Left lobe of liver (tissue), 2 donors: ENCODE measurements at places on chromosomes 11 and 22.

DNA sequence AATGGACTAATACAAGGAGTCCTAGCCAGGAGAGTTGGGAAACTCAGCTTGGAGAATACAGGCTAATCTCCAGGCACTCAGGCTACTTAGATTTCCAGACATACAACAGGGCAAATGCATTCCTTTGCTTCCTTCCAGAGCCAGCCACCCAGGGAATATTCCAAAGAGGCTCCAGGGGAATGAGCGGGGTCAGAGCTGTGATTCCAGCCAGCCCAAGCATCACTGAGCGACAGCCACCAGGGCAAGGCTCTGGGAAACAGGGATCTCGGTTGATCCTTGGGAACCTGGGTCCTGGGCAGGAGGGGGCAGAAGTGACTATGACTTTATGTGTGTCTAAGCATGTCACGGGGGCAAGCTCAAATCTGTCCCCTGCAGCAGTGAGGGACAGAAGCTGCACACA is 112.3 kb upstream of the LMO1 start:
- DNase-seq, result no peak

DNA sequence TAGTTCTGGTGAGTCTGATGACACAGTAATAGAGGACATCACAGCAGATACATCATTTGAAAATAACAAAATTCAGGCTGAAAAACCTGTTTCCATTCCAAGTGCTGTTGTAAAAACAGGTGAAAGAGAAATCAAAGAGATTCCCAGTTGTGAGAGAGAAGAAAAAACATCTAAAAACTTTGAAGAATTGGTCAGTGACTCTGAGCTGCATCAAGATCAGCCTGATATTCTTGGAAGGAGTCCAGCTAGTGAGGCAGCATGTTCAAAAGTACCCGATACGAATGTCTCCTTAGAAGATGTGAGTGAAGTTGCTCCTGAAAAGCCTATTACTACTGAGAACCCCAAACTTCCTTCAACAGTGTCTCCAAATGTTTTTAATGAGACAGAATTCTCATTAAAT is 38.7 kb downstream of the RTN3 start:
- no peak for DNase-seq

DNA sequence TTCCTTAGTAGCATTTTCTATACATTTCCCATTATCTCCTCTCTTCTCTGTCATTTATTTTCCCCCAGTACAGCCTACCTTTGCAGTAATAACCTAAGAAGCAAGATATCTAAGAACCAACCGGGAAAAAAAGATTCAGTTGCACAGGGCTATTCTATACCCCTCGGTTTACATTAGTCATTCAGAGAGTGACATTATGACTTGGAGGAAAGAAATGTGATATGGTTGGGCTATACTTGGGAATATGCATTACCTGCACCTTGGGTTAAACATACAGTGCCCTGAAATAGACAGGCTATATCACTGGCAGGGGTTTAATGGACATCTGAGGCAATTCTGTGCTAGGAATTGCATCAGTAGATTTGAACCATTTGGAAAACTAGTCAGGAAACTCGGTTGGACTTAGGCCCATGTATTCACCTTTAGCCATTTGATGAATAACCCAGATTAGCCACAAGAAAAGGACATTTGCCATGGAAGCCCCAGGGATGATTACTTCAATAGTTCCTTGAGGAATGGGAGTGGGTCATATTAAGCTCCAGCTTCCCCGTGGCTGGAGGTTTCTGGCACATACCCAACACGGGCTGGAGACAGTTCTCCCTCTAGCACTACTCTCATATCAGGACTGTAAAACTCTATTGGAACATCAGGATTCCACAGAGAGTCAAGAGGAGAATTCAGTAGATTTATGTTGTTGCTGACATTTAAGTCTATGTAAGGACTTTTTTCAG is 973.2 kb downstream of the NTM start:
- DNase-seq, result no peak

DNA sequence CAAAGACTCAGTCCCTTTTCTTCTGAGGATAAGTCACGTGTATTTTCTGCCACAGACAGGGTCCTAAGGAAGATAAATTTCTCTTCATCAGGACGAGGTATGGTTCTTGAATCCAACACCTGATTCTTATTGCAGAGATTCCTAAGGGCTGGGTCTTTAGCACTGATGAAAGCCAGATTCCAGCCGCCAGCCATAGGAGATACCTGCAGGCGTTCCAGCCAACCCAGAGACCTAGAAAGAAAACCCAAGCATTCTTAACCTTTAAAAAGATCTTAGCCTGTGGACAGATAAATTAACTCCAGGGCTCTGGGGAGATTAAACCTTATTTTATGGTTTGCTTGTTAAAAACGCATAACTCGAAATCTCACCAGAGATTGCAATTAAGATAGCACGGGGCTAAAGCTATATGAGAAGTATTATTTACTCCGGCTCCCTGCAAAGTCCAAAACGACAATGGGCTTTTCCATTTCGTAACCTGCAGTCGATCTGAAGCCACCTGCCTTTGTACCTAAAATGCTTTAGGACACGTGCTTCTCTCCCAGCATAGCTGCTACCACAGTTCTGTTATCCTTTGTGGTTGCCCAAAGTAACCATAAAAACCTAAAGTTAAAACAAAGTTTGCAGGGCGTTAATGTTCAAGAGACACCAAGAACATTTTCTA is 104.5 kb downstream of the NXPE2 start:
- no peak for DNase-seq

GRCh38 chr11:122852074-122852795 is 13.9 kb downstream of the CRTAM start:
- no peak for DNase-seq

- DNase-seq, result no peak
Observed at GRCh38 chr22:35299217-35299672, 449 bp upstream of the TOM1 start.
